EL (cell line): ENCODE measurements at places on chromosomes 5 and 9.

- DNase-seq, result no peak
Observed at GRCh38 chr5:152994033-152994680, 496.3 kb upstream of the GRIA1 start.

DNA sequence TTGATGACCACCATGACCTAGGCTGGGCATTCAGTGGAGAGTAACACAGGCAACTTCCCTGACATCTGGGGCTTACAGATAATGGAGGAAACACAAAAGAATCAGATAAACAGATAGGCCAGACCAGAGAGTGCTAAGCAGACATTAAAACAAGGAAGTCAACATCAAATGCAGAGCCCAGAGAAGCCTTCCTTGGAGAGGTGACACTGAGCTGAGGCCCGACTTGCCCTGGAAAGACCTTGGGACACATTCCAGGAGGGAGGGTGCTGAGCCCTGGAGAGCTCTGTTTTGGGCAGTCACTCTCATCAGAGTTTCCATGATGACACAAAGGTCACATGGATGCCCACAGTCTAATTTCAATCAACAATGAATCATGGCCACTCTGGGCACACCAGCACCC, 31.9 kb upstream of the C5orf58 start:
- no peak for DNase-seq

DNA sequence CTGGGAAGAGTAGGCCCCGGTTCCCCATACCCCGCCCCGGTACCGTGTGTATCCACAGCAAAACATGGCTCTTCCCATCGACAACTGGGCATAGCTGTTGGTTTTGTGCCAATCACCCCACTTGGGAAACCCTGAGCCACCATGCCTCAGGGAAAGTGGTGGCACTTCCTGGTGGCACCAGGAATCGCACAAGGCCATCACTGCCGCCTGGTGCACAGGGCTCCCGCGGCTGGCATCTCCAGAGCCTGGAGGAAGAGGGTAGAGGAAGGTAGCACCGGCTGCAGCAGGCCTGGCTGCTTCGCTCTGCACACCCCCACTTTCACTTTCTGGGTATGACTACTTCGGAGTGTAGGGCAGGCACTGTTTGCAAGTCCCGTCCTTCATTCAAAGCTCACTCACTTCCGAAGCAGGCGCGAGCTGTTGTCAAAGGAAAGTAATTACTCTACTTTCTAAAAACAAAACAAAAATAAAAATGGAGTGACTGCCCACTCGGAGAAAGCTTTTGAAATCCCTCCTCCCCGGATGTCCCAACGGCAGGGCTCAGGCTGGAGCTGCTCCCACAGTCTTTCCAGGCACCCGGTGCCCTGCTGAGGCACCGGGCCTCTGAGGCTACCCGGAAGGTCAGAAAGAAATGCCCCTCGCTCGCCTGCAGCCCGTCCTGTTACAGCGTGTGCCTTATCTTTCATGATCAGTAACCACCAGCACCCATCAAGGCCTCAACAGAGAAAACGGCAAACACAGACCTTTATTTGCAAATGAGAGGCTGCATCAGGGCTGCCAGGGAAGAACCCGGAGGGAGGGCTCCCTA, 2.0 kb downstream of the BRD3 start:
- DNase-seq, result peak; percentile 71

DNA sequence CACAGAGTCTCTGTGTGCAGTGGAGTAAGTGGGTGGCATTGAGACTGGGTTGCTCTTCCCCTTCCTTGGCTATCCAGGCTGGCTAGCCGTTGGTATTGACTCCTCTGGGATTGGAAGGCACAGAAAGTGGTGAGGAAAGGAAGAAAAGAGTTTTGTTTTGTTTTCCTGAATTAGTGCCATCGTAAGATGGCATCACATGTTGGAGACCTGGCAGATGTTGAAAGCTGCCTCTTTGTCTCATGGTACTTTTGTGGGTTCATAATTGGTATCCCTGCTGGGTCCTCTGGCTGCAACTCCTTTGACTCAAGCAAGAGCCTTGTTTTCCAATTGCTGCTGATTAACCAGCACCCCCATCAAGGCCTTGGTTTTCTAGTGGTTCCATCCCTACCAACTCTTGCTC, 293.8 kb downstream of the PDE4D start:
- no peak for DNase-seq

GRCh38 chr5:175737481-175737880, 79.6 kb downstream of the HRH2 start:
- DNase-seq, result no peak

DNA sequence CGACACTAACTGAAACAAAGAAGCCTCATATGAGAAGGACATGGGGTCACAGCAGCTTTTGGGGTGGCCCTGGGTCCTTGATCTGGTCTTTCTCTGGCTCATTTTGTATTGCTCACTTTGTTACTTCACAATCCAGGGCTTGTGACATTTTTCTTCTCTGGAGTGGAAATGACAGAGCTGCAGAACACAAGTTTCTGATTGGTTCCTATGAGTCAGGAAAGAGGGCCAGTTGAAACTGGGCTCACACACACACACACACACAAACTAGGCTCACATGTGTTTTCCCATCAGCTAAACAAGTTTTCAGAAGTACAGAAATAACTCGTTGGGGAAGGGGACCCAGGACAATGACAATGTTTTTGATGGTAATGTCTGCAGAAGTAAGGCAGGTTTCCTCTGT, 54.3 kb downstream of the TMC1 start:
- no peak for DNase-seq

- DNase-seq, result no peak
Observed at GRCh38 chr5:131112424-131112823, 52.6 kb downstream of the HINT1 start.

- peak; percentile 13 for DNase-seq
Observed at GRCh38 chr5:21680196-21680595, 1172.9 kb downstream of the CDH12 start.

- DNase-seq, result no peak
Observed at GRCh38 chr5:151966046-151966445, 41.4 kb upstream of the GLRA1 start.

DNA sequence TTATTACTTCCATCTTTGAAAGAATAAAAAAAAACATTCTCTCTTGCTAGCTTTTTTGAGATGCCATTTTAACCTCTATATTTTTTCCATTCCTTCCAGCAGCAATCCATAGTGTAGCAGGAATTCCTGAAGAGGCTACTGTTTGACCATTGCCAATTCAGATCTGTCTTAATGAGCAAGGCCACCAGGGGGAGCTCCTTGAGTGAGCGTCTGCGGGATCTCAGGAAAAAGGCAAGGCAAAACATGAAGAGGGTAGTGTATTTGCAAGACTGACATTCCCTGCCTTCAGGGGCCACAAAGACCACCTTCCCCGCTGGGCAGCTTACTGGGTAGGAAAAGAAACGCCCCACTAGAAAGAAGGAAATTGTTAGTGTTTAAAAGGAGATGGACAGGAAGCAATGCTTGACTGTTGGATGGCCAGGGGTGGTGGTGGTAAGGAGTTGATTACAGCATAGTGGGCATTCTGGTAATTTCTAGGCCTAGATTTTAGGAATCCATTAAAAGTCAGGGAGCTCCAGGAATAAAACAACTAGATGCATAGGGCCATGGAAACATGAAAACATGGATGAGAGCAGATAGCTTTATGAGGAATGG, 206.6 kb upstream of the HAPLN1 start:
- peak; percentile 57 for DNase-seq

- DNase-seq, result no peak
Observed at GRCh38 chr9:127129718-127130085, 7.3 kb upstream of the ANGPTL2 start.

- DNase-seq, result no peak
Observed at GRCh38 chr5:18197734-18198133, 563.5 kb downstream of the TAF11L14 start.

DNA sequence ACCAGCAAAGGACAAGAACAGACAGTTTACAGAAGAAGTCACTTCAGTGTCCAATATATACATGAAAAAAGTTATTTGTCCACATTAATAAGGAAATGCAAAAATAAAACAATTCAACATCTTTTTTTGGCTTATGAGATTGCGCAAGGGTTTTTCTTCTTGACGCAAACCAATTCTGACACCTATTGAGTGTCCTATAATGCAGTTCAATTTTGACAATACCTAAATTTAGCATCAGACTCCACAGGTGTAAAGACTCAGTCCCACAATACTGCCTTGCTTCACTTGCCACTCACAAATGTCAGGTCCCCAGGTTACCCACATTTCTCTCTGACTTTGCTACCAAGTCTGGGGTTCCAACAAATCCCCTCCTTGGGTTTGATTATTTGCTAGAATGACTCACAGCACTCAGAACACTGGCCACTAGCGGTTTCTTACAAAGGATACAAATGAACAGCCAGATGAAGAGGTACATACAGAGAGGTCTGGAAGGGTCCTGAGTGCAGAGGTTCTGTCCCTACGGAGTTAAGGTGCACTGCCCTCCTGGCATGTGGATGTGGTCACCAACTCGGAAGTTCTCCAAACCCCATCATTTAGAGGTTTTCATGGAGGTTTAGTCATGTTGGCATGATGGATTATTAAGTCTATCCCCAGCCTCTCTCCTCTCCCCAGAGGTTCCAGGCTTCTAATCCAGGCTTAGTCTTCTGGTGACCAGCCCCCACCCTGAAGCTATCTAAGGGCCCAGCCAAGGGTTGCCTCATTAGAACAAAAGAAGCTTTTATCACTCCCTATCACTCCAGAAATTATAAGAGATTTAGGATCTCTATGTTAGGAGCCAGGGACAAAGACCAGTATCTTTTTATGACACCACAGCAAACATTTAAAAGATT, 27.0 kb upstream of the SLC22A5 start:
- DNase-seq, result no peak

DNA sequence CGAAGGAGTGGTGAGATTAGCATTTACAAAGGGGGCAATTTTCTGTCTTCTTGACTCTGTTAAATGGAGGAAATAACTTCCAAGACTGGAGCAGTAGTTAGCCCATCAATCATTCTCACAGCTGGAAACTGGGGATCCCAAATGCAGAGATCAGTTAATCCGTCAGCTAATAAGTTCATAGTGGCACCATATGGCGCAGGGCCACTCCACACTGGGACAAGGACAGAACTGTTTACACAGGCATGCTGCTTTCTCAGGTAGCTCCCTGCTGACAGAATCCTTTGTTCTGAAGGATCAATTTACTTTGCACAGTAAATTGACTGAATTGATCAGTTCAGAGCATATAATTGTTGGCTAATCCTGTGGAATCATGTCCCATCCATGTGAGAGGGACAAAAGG, 395.7 kb downstream of the TMEM161B start:
- DNase-seq, result no peak

DNA sequence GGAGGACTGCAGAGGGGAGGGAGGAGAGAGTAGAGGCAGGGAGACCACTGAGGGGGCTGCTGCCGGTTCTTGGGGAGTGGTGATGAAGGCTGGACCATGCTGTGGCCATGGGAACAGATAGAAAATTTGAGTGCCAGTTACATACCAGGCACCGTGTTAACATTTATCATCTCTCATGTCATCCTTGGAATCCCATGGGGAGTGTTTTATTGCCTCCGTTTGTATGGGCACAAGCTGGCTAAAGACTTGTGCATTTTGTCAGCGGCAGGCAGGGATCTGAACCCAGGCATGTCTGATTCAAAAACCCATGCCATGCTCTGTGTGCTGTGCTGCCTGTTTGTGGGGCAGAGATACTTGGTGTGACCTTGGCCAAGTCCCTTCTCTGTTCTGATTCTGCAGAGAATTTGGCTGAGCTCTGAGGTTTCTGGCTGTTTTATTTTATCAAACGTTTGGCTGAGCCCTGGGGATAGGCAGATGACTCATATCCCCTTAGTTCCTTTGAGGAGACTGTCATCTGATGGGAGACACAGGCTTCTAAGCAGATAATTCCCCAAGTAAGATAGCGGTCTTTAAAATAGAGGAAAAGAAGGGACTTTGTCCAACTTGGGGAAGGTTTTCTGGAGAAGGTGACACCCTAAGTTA, 22.2 kb downstream of the COL27A1 start:
- peak; percentile 85 for DNase-seq

- DNase-seq, result peak; percentile 83
Observed at GRCh38 chr5:72951671-72952468, 4.0 kb upstream of the FCHO2 start.

GRCh38 chr5:158212917-158213316, 354.0 kb upstream of the CLINT1 start:
- peak; percentile 18 for DNase-seq

GRCh38 chr5:104218200-104218599, 655.6 kb upstream of the NUDT12 start:
- no peak for DNase-seq

- no peak for DNase-seq
Observed at GRCh38 chr9:71136696-71137095, 15.3 kb upstream of the TRPM3 start.

DNA sequence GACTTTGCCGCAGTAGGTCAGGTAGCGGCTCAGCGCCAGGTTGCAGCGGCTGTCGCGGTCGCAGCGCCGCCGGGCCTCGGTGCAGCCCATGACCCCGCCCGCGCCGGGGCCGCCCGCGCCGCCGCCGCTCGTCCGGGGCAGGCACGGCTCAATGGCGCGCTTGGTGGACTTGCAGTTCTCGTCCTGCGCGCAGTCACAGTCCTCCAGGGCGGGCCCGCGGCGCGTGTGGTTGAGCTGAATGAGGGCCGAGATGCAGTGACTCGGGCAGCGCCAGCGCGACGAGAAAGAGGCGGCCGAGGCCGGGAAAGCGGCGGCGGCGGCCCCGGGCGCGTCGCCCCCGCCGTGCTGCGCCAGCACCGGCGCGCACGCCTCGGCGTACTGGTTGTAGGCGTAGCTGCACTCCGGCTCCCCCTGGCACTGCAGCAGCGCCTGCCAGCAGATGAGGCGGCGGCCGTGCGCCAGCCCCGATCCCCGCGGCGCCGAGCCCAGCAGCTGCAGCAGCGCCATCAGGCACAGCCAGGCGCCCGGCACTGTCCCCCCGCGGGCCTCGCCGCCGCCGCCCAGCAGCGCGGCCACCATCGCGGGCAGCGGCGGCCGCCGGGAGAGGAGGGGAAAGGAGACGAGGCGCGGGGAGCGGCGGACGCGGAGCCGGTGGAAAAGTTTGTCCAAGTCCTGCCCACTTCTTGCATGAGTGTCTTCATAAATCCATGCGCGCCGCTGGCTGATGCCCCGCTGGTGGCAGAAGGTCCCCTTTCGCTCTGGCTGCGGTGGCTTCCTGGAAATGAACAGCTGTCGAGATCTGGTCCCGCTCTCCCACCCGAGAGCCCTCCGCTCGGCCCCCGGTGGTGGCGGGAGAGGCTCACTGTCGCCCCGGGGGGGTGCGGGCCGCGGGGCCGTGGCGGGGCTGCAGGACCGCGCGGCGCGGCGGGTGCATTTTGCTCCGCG, 833 bp downstream of the GAS1 start:
- DNase-seq, result peak; percentile 76

GRCh38 chr5:160165137-160166068, 46.2 kb upstream of the PWWP2A start:
- peak; percentile 99 for DNase-seq

- peak; percentile 70 for DNase-seq
Observed at GRCh38 chr9:128203024-128203706, at the start of gene DNM1. Gene DNM1, plus strand, starts transcription at chr9:128203379. Its CDS starts 92 bp downstream, at chr9:128203471.
